ENCODE measurements at places on chromosomes 3 and 15.
A peak's percentile ranks its signal among the peaks of the same experiment; 100 is the strongest.

- DNase-seq = no peak
Observed at GRCh38 chr15:51234176-51234927, 104.0 kb downstream of the CYP19A1 start.

GRCh38 chr3:10666621-10667020, 149.4 kb upstream of the SLC6A11 start:
- no peak for DNase-seq

DNA sequence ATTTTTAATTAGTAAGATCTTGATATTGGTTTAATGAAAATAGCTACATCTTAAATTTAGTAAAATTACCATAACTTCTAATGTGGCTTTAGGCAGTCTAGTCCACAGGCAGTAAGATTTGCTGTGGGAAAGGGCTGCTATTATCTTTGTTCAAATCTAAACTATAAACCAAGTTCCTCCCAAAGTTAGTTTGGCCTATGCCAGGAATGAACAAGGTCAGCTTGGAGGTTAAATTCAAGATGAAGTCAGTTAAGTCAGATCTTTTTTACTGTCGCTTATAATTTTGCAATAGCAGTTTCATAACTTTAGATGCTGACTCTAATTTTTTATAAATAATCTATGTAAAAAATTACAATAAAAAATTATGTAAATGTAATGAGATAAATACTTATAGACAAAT, 1016.9 kb upstream of the ALCAM start:
- DNase-seq = no peak

GRCh38 chr15:69337138-69337537, 38.4 kb downstream of the PAQR5 start:
- DNase-seq = peak; percentile 41

GRCh38 chr3:120512655-120513054, 61.9 kb upstream of the FSTL1 start:
- no peak for DNase-seq

DNA sequence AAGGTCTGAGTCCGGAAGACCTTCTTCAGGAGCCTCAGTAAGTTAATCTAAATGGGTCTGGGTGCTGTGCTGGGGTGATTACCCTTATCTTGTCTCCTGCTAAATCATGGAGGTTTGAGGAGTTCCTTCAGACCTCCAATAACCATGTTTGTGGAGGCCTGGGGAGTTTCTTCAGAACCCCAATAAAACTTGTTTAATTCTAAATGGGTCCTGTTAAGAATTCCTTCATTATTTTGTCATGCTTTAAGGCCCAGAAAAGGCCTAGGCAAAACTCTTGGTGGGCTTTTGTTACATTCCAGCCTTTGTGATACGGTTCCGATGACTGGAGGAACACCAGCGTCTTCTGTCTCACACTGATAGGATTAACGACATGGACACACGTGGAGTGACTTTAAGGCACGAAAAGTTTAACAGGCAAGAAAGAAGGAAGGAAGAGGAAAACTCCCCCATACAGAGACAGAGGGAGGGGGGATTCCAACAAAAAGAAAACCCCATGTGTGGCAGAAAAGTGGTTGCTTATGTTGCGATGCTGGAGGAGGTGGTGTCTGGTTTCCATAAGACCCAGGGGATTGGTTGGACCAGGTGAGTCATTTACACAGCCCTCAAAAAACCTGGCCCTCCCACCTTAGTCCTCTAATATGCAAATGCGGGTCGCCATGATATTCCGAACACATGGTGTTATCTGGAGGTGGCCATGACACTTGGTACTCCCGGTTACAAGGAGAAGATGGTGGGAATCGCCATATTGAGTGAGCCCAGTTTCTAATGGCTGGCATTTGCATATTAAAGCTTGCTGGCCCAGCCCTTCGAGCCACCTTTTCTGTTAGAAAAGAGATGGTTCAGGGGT, 72.6 kb upstream of the MFGE8 start:
- no peak for DNase-seq

GRCh38 chr15:98796685-98797357, 148.5 kb downstream of the IGF1R start:
- no peak for DNase-seq
